Activated CD4-positive, alpha-beta T cell treated with anti-CD3 and anti-CD28 coated beads, Interleukin-2, amount 50 U/mL, for 48 hours (primary cell): ENCODE measurements at places on chromosomes 3 and 15.
A peak's percentile ranks its signal among the peaks of the same experiment; 100 is the strongest.

- DNase-seq = no peak
Observed at GRCh38 chr15:61943992-61944391, 116.3 kb downstream of the VPS13C start.

DNA sequence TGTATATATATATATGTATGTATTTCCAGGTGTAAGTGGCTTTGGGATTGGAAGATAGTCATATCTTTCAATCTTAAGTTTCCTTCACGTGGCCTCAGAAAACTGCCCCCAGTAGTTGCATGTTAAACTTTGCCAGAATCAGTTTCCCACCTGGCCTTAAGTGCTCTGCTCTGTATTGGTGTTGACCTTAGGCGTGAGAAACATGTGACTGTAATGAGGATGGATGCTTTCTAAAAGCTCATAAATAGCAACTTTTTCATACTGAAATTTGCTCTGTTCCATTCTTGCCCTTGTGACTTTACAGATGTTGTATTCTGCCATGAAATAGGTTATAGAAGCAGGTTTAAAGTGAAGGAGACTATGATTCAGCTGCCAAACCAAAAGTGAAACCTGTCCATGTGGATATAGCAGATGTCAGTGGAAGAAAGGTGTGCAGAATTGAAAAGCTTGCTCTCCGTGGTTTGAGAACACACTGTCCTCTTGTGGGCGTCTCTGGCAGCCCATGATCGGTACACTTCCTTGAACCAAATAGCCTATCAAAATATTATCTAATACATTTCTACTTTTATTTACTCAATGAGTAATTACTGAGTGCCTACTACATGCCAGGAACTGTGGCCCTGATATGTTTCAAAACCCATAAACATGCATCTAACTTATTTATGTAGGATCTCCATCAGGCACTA is 15.8 kb downstream of the SCG5 start:
- no peak for DNase-seq

GRCh38 chr3:195809796-195810454 is 1.8 kb downstream of the MUC4 start:
- DNase-seq = no peak

DNA sequence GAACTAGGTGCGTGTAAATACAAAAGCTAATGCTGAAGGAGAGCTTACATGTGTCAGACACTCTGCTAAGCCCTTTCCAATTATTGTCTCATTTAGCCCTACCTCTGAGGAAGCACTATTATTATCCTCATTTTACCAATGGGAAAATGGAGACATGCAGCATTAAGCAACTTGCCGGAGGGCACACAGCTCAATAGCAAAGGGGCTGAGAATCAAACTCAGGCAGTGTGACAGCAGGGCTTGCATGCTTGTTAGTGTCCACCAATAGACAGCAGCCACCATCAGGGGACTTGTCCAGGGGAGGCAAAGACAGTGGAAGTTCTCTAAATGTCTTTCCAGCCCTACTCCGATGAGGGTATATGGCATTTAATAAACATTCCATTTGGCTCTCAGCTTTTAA is 548.6 kb downstream of the MAGI1 start:
- DNase-seq = no peak

- DNase-seq = no peak
Observed at GRCh38 chr3:11411956-11412355, 139.8 kb downstream of the ATG7 start.

GRCh38 chr15:83110381-83110780 is 2.9 kb downstream of the TM6SF1 start:
- DNase-seq = no peak

GRCh38 chr15:57647791-57648130 is 56.1 kb downstream of the MYZAP start:
- no peak for DNase-seq

GRCh38 chr15:57485869-57486268 is 105.8 kb upstream of the MYZAP start:
- no peak for DNase-seq

- no peak for DNase-seq
Observed at GRCh38 chr15:75410196-75410595, 41.3 kb downstream of the SIN3A start.

- no peak for DNase-seq
Observed at GRCh38 chr15:92714077-92714476, 58.5 kb upstream of the FAM174B start.

GRCh38 chr3:19866751-19867347 is 67.2 kb downstream of the EFHB start:
- peak; percentile 27 for DNase-seq

DNA sequence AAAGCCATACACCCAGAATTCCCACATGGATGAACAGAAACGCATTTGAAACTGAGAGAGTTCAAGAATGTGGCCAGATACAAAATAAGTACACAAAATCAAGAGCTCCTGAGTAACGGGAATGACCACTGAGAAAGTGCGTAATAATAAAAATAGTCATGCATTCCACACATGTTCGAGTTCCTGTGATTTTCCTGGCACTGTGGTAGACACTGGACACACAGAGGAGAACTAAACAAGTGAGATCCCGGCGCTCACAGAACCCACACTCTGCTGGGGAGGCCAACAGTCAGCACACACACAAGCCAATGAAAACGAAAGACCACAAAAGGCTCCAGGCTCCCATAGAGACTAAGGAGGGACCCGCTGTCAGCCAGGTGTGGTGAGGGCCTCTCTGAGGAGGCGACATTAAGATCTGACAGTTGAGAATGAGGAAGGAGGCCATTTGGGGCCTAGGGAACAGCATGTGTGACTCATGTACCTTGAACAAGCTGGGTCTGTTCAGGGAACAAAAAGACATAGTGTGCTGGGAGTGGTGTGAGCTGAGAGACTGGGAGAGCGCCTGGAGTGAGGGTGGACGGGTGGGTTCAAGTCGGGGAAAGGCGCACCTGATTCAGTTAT is 5.1 kb downstream of the FAM107A start:
- no peak for DNase-seq

GRCh38 chr3:33577173-33577572 is 137.0 kb upstream of the UBP1 start:
- no peak for DNase-seq

GRCh38 chr3:11078826-11079515 is 75.3 kb upstream of the HRH1 start:
- DNase-seq = no peak

GRCh38 chr3:12980596-12981290 is 92.5 kb downstream of the IQSEC1 start:
- no peak for DNase-seq

- no peak for DNase-seq
Observed at GRCh38 chr3:66816090-66816761, 181.9 kb upstream of the KBTBD8 start.

GRCh38 chr15:69780374-69780773 is 317.3 kb downstream of the TLE3 start:
- DNase-seq = no peak

GRCh38 chr3:52280050-52280461 is 1.6 kb upstream of the WDR82 start:
- DNase-seq = no peak

GRCh38 chr3:109922856-109923255 is 585.5 kb upstream of the DPPA4 start:
- no peak for DNase-seq

GRCh38 chr3:12424635-12425319 is 59.5 kb upstream of the TSEN2 start:
- no peak for DNase-seq

GRCh38 chr15:39092761-39093160 is 488.1 kb upstream of the THBS1 start:
- DNase-seq = no peak

DNA sequence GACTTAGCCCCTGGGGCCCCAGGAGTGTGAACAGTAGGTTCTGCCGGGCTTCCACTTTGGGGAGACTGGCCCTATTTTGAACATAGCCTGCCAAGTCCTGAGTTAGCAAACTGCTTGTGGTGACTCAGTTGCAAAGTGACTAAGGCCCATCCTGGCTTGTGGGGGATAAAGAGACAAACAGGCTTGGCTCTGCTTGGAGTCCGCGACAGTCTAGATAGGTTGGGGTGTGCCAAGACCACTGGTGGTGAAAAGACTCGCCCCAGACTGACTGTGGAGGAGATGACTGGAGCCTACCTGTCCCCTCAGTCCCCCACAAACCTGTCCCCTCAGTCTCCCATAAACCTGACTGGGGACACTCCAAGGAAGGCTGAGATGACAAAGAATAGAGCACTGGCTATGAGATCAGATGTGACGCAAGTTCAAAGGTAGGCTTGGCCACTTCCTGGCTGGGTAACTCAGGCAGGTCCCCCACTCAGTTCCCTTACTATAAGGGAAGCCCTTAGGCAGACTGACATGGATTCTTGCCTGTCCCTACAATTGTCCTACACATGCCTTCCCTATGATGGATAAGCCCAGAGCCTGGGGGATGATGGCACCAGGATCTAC is 4.3 kb downstream of the DNASE1L3 start:
- DNase-seq = peak; percentile 35

DNA sequence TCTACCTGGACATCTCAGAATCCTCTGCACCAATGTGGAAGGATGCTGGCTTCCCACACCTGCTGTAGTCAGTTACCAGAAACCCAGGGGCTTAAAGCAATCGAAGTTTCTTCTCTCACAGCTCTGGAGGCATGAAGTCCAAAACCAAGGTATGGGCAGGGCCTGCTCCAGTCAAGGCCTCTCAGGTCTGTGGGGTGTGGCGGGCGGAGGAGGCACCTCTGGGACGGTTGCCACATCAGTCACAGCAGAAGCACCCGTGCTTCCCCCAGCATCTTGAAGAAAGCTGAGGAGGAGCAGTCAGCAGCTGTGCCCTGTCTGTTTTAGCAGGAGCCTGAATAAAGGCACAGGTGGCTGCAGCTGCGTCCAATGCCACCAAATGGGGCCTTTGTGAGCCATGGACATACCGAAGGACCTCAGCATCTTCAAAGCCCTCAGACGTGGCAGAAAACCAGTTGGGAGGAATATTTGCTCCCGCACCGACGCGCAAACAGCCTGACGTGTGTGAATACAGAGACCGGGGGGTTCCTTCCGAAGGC is 68.9 kb downstream of the TFRC start:
- DNase-seq = no peak

DNA sequence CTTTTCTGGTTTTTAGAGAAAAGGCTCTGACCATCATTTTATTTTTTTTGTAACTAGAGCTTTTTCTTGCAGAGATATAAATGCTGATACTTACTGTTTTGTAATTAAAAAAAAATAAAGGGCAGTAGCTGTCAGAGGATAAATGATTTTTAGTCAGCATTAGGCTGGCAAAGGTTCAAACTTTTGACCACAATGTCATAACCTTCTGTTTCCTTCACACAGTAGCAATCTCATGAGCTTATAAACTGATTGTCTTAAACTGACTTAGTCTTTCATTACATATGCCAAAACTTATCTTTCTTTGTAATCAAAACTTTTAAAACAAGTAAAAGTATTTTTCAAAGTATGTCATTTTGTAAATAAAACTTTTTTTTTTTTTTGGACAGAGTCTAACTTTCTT is 841.9 kb downstream of the OTOL1 start:
- DNase-seq = no peak

DNA sequence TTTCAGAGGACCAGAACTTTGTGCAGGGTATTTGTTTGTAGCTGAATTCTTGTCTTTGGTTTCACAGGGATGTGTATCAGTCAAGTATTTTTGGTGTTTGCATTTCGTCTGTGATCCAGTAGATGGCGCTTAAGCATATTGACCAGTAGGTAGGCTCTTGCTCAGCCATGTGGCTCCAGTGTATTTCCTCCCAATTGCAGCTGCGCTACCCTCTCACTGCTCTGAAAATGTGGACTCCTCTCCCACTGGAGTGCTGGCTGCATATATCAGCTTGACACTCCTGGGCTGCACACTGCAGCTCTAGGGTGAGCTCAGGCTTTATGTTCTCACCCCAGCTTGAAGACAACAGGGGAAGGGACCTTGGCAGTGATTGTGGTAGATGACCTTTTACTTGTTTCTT is 1264.3 kb upstream of the ALCAM start:
- DNase-seq = no peak

DNA sequence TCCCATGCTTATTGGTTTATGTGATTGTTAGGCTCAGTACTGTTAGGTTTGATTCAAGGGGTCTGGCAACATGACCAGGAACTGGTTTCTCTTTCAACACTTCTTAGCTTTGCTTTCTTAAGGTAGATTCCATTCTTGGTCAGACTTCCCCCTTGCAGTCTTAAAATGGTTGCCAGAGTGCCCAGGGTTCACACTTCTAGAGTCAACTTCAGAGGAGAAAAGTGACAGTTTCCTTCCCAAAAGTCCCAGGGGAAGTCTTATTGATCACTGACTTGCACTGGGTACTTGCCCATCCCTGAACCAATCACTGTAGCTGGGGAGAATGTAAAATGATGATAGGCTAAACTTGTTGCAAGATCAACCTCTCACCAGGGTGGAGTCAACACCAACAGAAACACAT is 14.1 kb downstream of the MGLL start:
- no peak for DNase-seq

DNA sequence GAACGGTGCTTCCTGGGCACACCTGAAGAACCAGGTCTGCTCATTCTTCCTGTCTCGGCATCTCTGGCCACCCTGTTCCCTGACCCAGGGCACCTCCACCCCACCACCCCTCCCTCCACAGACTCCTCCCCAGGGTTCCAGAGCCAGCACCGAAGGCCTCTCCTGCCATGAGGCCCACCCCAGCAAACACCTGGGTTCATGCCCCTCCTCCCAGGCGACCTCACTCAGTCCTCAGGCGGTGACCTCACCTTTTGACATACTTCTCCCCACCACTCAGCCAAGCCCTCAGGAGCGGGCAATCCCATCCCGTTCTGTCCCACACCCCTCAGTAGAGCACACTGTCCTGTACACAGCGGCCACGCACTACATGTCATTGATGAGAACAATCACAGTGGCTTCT is 72.3 kb downstream of the RPN1 start:
- DNase-seq = no peak

DNA sequence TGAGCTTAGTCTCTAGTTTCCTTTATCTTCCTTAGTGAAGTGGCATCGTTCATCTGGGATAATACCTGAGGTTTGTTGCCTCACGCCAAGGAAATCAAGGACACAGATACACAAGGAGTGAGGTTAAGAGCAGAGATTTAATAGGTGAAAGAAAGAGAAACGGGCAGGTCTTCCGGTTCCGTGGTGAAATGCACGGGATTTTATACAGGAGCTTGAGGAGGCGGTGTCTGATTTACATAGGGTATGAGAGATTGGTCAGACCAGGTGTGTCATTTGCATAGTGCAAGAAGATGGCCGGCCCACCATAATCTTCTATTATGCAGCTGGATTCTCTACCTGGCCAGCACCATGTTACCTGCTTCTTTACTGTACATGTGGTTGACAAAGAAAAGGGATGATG is 17.2 kb downstream of the ARRDC4 start:
- no peak for DNase-seq

DNA sequence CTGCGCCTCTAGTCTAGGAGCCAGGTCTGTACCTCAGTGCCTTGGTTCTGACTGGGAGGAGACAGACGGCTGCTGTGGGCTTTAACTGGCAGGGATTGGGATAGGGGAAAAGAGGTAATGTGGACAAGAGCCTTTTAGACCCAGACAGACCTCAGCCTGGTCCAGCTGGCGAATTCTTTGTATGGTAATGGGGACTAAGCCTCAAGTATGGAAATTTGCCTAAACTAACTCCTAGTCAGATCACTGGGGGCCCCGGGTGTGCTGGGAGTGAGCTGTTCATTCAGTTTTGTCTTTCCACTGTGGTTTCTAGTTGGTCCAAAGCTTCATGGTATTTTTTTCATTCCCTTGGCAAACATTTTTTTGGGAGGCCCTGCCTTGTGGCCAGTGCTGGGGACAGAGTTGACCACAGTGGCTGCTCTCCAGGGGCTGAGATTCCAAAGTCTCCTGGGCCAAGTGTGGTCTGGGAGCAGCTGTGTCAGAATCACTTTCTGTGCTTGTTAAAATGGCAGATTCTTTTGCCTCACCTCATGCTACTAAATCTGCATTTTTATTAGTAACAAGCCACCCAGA is 261.4 kb upstream of the C2CD4B start:
- no peak for DNase-seq
